Aorta (tissue), 5 donors: ENCODE measurements at places on chromosomes 6 and 20.
A peak's percentile ranks its signal among the peaks of the same experiment; 100 is the strongest.

- H3K4me1 ChIP-seq: no peaks in the 10 kb centered on the region
- no peaks in the 10 kb centered on the region for H3K27me3 ChIP-seq
- no peak overlapping the region for H3K4me3 ChIP-seq
- no peak overlapping the region for H3K27ac ChIP-seq
Observed at GRCh38 chr20:24585796-24586522, 116.5 kb downstream of the SYNDIG1 start.

- DNase-seq: no peak
- no peaks in the 10 kb centered on the region for H3K4me1 ChIP-seq
- H3K27ac ChIP-seq: no peak overlapping the region
- no peaks in the 10 kb centered on the region for H3K36me3 ChIP-seq
- H3K27me3 ChIP-seq: no peaks in the 10 kb centered on the region
- H3K4me3 ChIP-seq: no peak overlapping the region
Observed at GRCh38 chr6:53189554-53189953, 40.9 kb upstream of the GCM1 start.

- no peaks in the 10 kb centered on the region for H3K4me1 ChIP-seq
- H3K36me3 ChIP-seq: no peaks in the 10 kb centered on the region
- DNase-seq: no peak
- no peak overlapping the region for H3K4me3 ChIP-seq
- H3K27ac ChIP-seq: no peak overlapping the region
- H3K27me3 ChIP-seq: no peaks in the 10 kb centered on the region
Observed at GRCh38 chr6:13538084-13538483, 36.3 kb upstream of the SIRT5 start.

- H3K4me1 ChIP-seq: no peaks in the 10 kb centered on the region
- H3K27me3 ChIP-seq: no peaks in the 10 kb centered on the region
- H3K27ac ChIP-seq: no peak overlapping the region
Observed at GRCh38 chr6:166412911-166413384, 30.2 kb upstream of the MPC1 start.

DNA sequence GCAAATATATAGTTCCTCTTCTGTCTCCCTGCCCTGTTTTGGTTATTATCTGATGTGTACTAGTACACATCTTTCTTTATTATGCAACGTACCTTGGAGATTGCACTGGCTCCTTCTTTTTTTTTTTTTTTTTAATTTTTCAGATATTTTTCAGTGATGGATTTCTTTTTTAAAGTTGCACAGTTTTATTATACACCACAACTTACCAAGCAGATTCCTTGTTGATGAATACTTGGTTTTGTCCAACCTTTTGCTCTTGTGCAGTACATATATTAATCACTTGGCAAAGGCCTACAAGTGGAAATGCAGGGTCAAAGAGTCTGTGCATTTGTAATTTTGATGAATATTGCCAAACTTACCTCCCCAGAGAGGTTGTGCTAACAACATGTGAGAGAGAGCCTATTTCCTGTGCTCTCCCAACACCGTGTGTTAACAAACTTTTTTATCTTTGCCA, 50.1 kb upstream of the RNF24 start:
- H3K27me3 ChIP-seq: no peaks in the 10 kb centered on the region
- DNase-seq: no peak
- H3K4me3 ChIP-seq: no peak overlapping the region
- peak overlapping the region; percentile 37 for H3K27ac ChIP-seq
- H3K4me1 ChIP-seq: no peaks in the 10 kb centered on the region
- no peaks in the 10 kb centered on the region for H3K36me3 ChIP-seq

DNA sequence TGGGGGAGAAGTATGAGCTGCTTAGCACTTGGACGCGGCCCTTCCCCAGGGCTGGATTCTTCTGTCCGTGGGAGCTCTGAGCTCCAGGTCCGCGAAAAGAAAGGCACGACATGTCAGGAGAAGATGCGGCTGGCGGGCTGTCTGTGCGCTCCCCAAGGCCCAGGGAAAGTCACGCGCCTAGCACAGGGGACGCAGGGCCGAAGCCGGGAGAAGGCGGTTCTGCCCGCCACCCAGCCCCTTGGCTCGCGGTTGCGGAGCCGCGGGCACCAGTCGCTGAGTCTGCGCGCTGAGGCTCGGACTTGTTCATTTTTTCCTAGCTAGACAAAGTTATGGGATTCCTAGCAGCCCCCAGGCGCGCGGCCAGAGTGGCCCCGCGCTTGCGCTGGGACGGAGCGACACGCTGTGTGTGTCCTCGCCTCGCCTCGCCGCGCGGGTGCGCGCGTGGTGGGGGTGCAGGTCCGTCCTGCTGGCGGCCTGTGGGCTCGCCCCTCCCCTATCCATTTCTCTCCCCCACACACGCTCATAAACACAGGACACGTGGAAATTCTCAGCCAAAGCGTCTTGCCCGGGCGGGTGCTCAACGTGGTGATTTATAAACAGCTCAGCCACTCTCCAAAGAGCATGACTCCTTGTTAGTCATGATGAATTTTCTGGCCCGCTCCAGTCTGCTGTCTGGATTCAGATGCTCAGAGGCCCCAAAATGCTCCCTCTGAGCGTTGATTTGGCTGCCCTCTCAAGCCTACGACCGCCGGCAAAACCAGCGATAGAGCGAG, 1.9 kb upstream of the POU3F2 start:
- H3K4me1 ChIP-seq: no peaks in the 10 kb centered on the region
- H3K27me3 ChIP-seq: no peaks in the 10 kb centered on the region
- peak overlapping the region; percentile 54 for H3K4me3 ChIP-seq
- peak; percentile 50 for DNase-seq

- H3K27ac ChIP-seq: no peak overlapping the region
- H3K4me1 ChIP-seq: no peaks in the 10 kb centered on the region
- H3K4me3 ChIP-seq: no peak overlapping the region
Observed at GRCh38 chr20:23315099-23315498, 35.5 kb upstream of the NXT1 start.

- no peaks in the 10 kb centered on the region for H3K27me3 ChIP-seq
- DNase-seq: no peak
- no peaks in the 10 kb centered on the region for H3K4me1 ChIP-seq
- H3K36me3 ChIP-seq: no peaks in the 10 kb centered on the region
Observed at GRCh38 chr20:23926944-23927872, 47.7 kb upstream of the CST5 start.

GRCh38 chr6:73139681-73140383, 85.5 kb downstream of the KHDC1L start:
- no peak for DNase-seq
- no peaks in the 10 kb centered on the region for H3K27me3 ChIP-seq
- no peaks in the 10 kb centered on the region for H3K4me1 ChIP-seq
- no peak overlapping the region for H3K27ac ChIP-seq
- no peaks in the 10 kb centered on the region for H3K36me3 ChIP-seq

DNA sequence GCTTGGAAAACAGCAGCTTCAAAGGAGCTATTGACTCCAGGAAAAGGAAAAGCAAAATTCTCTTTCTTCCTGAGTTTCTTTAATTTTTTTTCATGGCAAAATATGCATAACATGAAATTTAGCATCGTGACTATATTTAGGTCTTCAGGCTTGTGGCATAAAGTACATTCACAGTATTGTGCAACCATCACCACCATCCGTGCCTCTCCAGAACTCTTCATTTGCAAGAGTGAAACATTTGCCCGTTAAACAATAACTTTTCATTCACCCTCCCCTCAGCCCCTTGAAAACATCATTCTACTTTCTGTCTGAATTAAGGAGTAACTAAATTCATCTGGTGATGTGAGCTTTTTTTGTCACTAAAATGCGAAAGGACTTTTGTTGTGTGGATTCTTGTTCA, 251.7 kb downstream of the PHACTR1 start:
- H3K27me3 ChIP-seq: no peaks in the 10 kb centered on the region
- H3K4me3 ChIP-seq: no peak overlapping the region
- DNase-seq: no peak
- no peaks in the 10 kb centered on the region for H3K4me1 ChIP-seq
- H3K36me3 ChIP-seq: no peaks in the 10 kb centered on the region
- H3K27ac ChIP-seq: no peak overlapping the region

DNA sequence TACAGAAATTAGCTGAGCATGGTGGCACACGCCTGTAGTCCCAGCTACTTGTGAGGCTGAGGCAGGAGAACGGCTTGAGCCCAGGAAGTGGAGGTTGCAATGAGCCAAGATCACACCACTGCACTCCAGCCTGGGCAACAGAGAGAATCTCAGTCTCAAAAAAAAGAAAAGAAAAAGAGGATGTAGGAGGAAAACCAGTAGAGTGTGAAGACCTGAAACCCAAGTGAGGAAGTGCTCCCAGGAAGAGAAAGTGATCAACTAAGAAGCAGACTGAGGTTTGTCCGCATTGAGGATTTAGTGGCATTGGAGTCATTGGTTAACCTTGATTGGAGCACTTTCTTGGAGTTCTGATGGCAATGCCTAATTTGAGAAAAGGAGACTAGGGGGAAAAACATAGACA, 20.6 kb upstream of the TASP1 start:
- no peaks in the 10 kb centered on the region for H3K36me3 ChIP-seq
- no peak for DNase-seq
- H3K4me1 ChIP-seq: peaks cover 1% of the 10 kb centered on the region
- no peak overlapping the region for H3K4me3 ChIP-seq
- no peaks in the 10 kb centered on the region for H3K27me3 ChIP-seq

GRCh38 chr6:43978473-43979346, 148.5 kb downstream of the MRPL14 start:
- no peak overlapping the region for H3K27ac ChIP-seq
- no peak overlapping the region for H3K4me3 ChIP-seq
- no peaks in the 10 kb centered on the region for H3K4me1 ChIP-seq
- no peaks in the 10 kb centered on the region for H3K27me3 ChIP-seq
- H3K36me3 ChIP-seq: no peaks in the 10 kb centered on the region

GRCh38 chr6:24836109-24836508, 37.4 kb upstream of the ARMH2 start:
- no peak for DNase-seq
- no peak overlapping the region for H3K4me3 ChIP-seq
- H3K36me3 ChIP-seq: no peaks in the 10 kb centered on the region
- no peaks in the 10 kb centered on the region for H3K4me1 ChIP-seq

DNA sequence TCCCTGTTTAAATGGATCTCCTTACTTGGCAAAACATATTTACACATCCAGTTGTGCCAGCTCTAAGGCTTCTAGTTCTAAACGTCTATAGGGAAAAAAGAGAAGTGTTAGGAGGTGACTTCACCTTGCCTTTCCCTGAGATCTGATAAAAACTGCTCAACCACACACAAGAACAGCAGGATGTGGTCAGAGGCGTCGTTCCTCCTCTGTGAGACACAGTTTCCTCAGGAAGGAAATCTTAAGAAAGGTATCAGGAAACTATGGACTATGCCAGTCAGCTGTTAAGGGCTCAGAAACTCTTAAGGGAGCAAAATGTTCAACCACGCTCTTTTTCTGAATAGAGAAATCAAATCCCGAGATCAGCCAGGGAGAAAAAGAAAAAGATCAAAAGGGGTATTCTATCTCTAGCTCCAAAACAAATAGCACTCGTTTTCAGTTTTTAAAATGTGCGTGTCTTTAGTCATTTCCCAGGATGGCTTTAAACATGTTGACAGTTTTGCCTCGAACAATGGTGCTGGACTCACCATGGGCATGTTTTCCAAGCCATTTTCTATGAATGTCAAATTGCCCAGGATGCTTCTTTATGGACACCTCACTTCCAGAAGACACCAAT, 154.5 kb downstream of the HACE1 start:
- H3K27ac ChIP-seq: no peak overlapping the region
- H3K36me3 ChIP-seq: no peaks in the 10 kb centered on the region
- DNase-seq: no peak

- no peaks in the 10 kb centered on the region for H3K36me3 ChIP-seq
- DNase-seq: peak; percentile 78
- H3K27me3 ChIP-seq: no peaks in the 10 kb centered on the region
- no peaks in the 10 kb centered on the region for H3K4me1 ChIP-seq
- no peak overlapping the region for H3K27ac ChIP-seq
Observed at GRCh38 chr20:53162251-53162835, 190.2 kb downstream of the TSHZ2 start.

DNA sequence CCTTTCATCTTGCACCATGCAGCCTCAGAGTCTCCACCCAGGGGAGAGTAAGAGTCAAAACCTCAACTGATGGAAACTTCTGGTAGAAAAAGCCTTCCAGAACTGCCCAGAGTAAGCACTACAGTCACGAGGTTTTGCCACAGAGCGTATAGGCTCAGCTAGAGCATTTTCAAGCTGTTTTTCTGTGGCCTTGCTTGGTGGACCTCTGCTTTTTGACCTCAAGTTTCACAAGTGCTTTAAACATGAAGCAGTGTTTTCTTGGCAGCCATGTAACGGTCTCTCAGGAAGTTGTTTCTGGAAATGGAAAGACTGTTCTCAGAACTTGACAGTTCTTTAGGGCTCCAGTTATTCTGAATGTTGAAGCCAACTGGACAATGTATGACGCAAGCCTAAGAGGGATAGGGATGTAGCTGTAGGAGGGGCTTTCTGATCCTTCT, 146.5 kb downstream of the ZDHHC14 start:
- H3K4me1 ChIP-seq: peaks cover 3% of the 10 kb centered on the region
- H3K27me3 ChIP-seq: no peaks in the 10 kb centered on the region
- H3K36me3 ChIP-seq: no peaks in the 10 kb centered on the region
- DNase-seq: no peak
- no peak overlapping the region for H3K4me3 ChIP-seq
- H3K27ac ChIP-seq: peak overlapping the region; percentile 45

GRCh38 chr6:74091136-74091793, 395.3 kb downstream of the CD109 start:
- H3K27ac ChIP-seq: no peak overlapping the region
- DNase-seq: no peak
- H3K36me3 ChIP-seq: no peaks in the 10 kb centered on the region
- H3K27me3 ChIP-seq: no peaks in the 10 kb centered on the region

DNA sequence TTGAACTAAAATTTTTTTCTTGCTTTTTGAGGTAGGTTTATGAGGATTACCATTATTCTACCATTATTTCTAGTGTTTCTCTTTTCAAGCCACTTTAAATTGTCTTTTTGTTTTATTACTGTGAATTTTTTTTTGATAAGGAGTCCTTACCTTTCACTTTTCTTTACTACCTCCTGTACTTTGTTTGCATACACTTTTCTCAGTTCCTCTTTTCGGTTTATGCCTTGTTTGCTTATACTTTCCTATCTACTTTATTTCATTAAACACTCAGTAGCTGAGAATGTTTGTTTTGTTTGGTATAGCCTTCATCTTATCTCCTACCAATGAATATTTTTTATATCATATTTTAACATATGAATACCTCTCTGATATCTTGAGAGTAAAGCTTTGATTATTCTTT, 147.9 kb downstream of the TFAP2B start:
- no peaks in the 10 kb centered on the region for H3K36me3 ChIP-seq
- no peaks in the 10 kb centered on the region for H3K4me1 ChIP-seq

DNA sequence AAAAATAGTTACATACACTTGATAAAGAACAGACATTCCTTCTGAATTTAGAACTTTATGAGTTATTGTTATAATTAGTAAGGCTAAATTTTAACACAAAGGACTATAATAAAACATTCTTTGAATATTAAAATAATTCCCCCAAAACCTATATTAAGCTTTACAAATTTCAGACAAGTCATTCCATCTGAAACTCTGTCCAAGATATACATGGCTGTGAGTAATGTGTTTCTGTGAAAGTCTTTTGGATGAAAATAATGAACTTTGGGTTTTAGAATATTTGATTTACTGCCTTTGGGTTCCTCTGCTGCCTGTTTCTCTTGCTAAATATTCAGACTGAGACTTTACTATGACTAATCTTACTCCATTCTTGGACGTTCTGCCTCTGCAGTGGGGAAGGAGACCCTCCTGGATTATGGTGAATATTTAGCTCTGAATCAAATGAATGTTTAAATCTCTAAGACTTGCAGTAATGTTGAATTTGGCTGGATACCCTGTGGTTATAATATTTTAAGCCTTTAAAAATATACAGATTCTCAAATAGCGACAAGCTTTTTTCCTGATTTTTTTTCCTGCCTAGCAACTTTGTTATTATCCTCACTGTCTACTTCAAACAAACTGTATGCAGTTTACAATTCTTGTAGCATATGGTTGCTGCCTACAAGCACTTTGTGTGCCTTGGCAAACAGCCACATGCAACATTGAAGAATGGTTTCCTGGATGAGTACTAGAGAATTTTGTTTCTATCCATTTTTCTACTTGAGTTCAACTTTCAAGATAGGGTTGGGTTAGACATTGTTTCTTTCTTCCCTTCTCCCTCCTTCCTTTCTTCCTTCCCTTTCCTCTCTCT, 51.4 kb downstream of the TXLNB start:
- peaks cover 10% of the 10 kb centered on the region for H3K4me1 ChIP-seq
- H3K4me3 ChIP-seq: no peak overlapping the region
- H3K27me3 ChIP-seq: no peaks in the 10 kb centered on the region
